ENCODE measurements at places on chromosomes 7 and 10.

- DNase-seq = no peak
These were observed 32.9 kb downstream of the CDC123 start for GRCh38 chr10:12228851-12229250.

GRCh38 chr7:131533566-131534561 lies 22.6 kb downstream of the PODXL start:
- DNase-seq = no peak

DNA sequence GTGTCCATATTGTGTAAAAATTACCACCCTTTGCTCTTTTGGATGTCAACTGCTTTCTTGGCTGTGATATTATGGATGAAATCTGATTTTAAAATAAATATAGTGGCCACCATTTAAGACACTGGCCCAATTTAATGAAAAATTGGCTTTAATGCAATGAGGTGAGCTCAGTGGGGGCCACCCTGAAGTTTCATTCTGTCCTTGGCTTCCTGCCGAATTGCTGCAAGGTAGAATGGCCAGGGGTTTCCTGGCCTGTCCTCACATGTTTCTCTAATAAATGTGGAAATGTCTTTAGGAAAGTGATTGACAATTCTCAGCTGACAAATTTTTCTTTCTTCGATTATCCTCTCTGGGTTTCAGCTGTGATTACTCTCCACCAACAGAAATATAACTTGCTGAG lies 36.0 kb downstream of the DYNC1I1 start:
- no peak for DNase-seq

GRCh38 chr7:131115340-131115739 lies 212.3 kb upstream of the MKLN1 start:
- no peak for DNase-seq

- no peak for DNase-seq
These were observed 251.7 kb upstream of the CXCL12 start for GRCh38 chr10:44636625-44637024.

- no peak for DNase-seq
These were observed 4.2 kb downstream of the KIFBP start for GRCh38 chr10:68992636-68993440.

DNA sequence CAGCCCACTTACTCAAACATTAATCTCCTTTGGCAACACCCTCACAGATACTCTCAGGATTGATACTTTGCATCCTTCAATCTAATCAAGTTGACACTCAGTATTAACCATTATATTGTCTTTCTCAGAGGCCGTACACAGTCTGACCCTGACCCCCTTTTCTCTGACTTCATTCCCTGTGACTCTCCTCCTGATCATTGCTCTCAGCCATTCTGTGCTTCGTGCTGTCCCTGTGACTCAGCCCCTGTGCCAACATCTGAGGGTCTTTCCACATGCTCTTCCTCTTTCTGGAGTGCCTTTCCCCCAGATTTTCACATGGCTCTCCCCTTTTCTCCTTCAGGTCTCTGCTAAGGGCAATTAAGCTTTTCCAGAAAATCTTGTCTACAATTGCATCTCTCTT lies 289.0 kb upstream of the PHYHIPL start:
- no peak for DNase-seq

- DNase-seq = no peak
These were observed 169.7 kb upstream of the PHYHIPL start for GRCh38 chr10:59006511-59007306.

DNA sequence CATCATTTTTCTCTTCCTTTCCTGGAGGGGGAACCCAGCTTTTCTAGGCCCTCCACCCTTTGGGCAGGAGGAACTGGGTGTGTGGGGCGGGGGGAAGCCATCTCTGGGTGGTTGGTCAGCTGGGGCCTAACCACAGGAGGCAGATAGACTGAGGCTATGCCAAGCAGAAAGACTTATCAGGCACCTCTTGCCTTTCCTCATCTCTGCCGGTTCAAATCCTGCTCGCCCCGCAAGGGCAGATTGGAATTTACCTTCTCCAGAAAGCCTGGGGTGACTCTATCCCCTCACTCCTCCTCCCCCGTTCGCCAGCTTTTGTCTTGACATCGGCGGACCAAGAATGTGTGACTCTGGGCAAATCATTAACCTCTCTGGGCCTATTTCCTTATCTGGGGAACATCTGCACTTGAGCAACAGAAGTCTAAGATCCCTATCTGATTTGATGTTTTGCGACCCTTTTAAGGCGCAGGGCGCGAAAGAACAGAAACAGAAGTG lies 584 bp upstream of the GARS1 start:
- DNase-seq = no peak

DNA sequence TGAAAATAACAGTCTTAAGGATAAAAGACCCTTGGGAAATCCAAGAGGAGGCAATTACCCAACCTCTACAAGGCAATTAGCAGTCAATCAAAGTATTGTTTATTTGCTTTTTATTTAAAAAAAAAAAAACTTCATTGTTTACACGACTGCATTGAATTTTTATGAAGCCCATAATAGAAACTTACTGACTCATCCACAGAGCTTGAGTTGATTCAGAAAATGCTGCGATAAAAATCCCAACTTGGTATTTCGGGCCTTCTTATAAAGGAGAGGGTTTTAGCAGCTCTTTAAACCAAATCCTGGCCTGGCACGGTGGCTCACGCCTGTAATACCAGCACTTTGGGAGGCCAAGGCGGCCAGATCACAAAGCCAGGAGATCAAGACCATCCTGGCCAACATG lies 69.2 kb upstream of the PALS2 start:
- no peak for DNase-seq

DNA sequence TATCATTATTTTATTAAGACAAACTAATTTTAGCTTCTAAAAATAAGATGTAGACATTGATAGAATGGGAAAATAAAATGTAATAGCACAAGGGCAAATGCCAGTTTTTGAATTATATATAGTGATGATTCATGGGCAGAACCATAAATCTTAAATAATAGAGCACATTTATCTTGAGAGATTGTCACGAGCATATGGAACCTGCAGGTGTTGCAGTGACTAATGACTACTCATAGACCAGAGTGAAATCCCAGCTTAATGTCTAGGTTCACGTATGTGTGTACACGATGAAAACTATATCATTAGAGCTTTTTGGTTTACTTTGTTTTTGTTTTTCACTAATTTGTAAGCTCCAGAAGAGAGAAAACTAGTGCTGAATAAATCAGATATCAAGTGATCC lies 150.2 kb upstream of the CACNA2D1 start:
- no peak for DNase-seq

GRCh38 chr10:94630017-94630688 lies 53.4 kb upstream of the CYP2C18 start:
- no peak for DNase-seq

- no peak for DNase-seq
These were observed 36.8 kb upstream of the HABP2 start for GRCh38 chr10:113516061-113516460.

GRCh38 chr10:69142983-69143382 lies 19.0 kb downstream of the VPS26A start:
- no peak for DNase-seq

DNA sequence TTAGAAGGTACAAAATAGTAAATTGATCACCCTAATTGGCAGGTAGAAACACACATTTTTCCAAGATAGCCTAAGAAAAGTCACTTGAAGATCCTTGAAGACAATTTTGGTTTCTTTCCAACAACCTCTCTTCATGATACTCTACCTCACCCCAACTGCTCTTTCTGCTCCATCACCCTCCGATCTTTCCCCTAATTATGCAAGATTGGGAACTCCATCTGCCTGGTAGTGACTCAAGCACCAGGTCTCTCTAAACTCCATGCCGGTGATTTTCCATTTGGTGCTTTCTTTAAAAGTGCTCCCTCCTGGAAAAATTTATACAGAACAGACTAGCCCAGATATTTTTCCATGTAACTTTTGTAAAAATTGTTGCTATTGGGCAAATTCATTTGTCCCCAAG lies 1.1 kb upstream of the AKR1B1 start:
- no peak for DNase-seq

GRCh38 chr10:75982611-75983369 lies 551.4 kb downstream of the LRMDA start:
- DNase-seq = no peak

GRCh38 chr10:44979281-44980191 lies 927 bp upstream of the DEPP1 start:
- no peak for DNase-seq

- DNase-seq = no peak
These were observed 31.4 kb downstream of the PARP12 start for GRCh38 chr7:140031364-140031763.

DNA sequence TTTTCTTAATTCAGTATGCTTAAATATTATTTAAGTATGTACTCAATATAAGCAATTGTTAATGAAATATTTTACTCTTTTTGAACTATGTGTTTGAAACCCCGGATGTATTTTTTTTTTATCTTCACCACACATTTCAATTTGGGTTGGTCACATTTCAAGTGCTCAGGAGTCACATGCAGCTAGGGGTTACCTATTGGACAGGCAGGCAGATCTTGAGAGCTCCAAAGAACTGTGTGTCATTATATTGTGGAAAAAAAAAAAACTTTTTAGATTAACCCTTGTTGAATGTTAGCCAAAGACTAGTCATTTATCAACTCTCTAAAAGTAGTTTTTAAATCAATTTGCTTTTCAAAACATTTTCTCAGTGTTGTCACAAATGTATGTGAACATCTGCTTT lies 37.2 kb downstream of the IKZF1 start:
- DNase-seq = no peak

- DNase-seq = no peak
These were observed 39.9 kb downstream of the AVL9 start for GRCh38 chr7:32535162-32535702.

DNA sequence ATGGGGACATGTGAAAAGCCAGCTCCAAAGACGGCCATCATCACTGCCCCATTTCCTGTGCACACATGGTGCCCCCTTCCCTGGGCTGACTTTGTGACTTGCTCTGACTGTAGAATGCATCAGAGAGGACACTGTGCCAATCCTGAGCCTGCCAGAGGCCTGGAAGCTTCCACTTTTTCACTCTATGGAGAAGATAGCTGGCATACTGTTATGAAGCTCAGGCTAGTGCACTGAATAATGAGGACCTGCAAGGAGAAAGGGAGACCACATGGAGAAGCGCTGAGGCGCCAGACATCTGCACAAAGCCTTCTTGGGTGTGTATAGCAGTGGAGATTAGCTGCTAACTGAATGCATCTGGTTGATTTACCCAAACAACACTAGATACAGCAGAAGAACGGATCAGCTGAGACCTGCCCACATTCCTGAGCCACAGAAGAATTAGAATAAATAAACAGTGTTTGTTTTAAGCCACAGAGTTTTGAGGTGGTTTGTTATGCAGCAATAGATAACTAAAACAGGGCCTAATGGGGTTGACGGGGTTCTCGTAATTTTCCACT lies 58.9 kb upstream of the C10orf90 start:
- no peak for DNase-seq

- no peak for DNase-seq
These were observed 3.0 kb downstream of the CLRN3 start for GRCh38 chr10:127889605-127890195.

- DNase-seq = no peak
These were observed 16.0 kb upstream of the FAM20C start for GRCh38 chr7:176381-176780.

GRCh38 chr10:1019362-1019761 lies 6.3 kb downstream of the IDI2 start:
- DNase-seq = no peak

DNA sequence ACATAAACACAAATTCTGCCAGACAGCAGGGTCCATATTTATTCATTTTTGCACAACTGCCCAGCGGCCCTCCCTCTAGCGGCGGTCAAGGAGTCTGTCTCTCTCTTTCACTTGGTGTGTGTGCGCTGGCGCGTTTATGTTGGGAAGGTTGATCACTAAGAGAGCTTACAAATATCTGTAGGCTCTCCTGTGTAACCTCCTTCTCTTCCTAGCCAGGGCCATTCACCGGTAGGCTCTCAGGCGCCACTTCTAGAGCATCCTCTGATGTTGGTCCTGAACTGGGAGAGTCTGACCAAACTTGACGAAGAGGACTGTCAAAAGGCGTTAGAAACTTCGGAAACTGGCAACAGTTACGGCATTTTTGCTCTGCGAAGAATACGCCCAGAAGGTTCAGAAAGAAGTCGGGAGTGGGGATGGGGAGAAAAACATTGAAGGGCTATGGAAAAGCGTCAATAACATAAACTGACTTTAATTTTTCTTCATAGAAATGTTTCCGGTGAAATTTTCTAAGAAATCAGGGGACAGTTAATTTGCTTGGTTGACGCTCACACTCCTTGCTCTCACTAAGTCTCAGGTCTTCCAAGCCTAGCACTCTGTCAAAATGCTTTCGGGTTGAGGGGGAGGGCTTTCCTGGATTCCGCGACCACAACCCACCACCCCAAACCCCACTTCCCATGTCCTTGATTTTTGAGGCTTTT lies 731.1 kb downstream of the ZWINT start:
- peak; percentile 50 for DNase-seq

DNA sequence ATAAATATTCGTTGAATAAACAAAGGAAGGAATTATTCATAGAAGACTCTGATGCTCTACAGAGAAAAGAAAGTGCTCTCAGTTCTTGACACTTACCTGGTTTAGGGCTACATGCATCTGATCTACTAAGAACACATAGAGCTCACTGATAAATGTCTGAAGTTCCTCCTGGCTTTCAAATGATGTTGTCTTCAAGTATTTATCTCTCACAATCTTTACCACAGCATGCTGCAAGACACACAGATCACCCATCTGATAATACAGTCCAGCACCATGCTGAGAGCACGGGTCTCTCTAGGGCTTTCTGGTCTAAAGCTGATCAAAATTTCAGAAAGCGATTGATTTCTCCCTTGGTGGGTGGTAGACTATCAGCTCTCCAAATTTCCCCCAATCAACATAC lies 44.5 kb upstream of the MRPS16 start:
- DNase-seq = no peak

GRCh38 chr10:132523561-132524442 lies 13.8 kb upstream of the INPP5A start:
- DNase-seq = no peak

- DNase-seq = no peak
These were observed 84.3 kb upstream of the ATP6V0A4 start for GRCh38 chr7:138882249-138882648.

DNA sequence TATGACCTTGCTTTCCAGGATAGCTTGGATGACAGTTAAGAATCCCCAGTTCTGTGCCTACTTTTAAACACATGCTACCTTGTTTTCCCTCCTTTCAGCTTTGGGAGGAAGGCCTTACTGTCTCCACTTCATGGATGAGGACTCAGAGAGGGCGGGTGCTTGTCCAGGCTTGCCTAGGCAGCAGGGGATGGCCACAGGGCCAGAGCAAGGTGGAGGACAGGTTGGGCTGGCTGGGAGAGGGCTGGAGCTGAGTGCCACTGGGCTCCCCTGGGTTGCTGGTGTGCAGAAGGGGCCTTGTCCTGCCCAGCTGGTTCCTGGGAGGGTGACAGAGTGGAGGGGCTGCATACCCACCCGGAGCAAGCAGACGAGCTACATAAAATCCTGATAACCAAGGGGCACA lies 117.8 kb downstream of the GRK5 start:
- DNase-seq = no peak

DNA sequence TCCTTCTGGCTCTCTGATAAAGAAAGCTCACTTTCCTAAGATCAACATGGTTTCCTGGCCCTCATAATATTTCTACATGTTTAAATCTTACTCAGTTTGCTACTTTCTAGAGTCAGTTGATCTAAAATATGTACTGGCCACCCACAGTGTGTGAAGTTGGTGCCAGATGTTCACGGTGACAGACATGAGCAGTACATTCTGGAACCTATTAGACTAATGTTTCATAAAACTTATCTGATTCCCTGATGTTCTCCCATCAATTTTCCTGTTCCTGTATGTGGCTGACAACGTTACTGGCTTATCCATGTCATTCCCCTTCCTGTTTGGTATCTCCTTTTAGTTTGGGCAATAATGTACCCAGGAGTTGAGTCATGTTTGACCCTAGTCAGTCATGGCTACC lies 13.7 kb upstream of the CPVL start:
- no peak for DNase-seq

GRCh38 chr7:36607721-36608095 lies 116.6 kb downstream of the AOAH start:
- DNase-seq = no peak

All from H1 (cell line).